Stimulated activated CD8-positive, alpha-beta memory T cell treated with anti-CD3 and anti-CD28 coated beads, Interleukin-7, amount 100 ng/mL, for 48 hours (primary cell): ENCODE measurements at places on chromosomes 7 and 10.

GRCh38 chr10:130440494-130440893, 304.3 kb downstream of the GLRX3 start:
- no peak for DNase-seq

DNA sequence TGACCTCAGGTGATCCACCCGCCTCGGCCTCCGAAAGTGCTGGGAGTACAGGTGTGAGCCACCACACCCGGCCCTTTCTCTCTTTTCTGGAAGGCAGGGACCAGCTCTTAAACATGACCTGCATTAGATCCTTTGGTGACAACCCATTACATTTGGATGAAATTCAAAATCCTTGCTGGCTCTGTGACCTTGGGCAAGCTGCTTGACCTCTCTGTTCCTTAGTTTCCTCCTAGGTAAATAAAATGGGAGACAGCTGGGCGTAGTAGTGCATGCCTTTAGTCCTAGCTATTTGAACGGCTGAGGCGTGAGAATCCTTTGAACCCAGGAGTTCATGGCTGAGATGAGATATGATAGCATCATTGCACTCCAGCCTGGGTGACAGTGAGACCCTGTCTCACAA, 23.7 kb downstream of the LDB1 start:
- DNase-seq, result no peak

DNA sequence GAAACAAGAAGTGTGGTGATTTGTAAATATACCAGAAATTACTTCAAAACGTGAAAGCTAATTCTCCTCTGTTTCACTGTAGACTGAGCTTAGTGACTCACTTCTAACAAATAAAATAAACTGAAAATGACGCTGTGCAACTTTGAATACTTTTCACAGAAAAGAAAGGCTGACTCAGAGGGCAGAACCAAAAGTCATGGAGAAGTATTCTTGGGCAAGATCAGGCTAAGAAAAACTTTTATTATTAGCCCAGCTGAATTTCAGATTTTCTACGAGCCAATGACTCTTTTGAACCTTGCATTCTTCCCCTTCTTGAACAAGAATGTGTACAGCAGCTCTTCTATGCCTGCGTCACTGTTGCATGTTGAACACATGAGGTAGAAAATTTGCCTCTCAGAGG, 527.3 kb upstream of the GHITM start:
- no peak for DNase-seq

DNA sequence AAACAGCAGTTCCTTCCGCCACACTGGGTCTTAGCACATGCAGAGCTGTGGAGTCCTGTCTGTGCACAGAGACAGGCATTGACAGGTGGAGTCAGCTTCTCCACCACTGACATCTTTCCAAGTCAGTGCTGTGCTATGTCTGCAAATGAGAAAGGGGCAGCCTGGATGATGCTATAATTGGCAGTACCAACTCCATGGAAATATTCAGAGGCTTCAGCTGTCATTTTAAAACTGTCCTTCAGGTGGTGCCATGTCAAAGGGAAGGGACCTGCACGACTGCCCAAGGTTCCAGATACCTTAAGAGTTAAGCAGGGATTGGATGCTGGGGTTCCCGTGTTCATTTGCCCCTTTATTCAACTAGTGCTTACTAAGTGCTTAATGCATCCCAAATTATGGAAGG, 258.0 kb upstream of the PRKCQ start:
- no peak for DNase-seq

- no peak for DNase-seq
Measured at GRCh38 chr10:78829565-78829964, 239.2 kb upstream of the ZMIZ1 start.

DNA sequence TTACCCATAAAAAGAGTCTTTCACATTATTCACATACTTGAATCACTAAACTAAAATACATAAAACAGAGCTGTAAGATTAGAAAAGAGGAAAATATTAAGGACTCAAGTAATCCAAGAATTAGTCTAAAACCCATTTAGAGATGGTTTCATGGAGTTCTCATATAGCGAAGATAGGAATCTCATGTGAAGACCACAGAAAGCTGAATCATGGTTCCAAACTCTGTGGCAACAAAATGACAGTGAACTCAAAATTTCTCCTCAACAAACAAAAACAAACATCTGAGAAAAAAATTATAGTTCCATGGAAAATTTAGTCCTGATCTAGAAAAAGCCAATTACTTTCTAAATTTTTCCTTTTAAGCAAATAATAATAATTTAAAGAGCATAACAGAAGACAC, 34.6 kb downstream of the BAZ1B start:
- DNase-seq, result no peak

- no peak for DNase-seq
Measured at GRCh38 chr7:30502470-30503251, 2.0 kb downstream of the GGCT start.

- DNase-seq, result no peak
Measured at GRCh38 chr10:42836771-42837468, 54.3 kb downstream of the BMS1 start.

DNA sequence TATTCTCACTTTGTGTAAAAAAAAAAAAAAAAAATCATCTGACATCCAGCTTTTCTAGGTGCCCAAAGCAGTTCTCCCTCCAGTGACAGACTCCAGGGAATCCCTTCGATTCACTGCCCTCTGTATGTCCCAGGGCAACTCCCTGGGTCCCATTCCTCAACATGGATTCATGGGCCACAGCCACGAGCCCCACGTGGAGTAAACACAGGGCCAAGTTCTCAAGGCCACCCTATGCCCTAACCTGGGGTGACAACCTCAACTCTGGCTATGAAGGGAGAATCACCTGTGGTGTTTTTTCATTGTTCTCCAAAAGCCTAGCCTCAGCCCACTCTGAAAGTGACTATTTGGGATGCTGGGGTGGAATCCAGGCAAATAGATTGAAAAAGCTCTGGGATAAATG, 3.4 kb downstream of the BNIP3 start:
- no peak for DNase-seq

- no peak for DNase-seq
Measured at GRCh38 chr10:100803492-100803891, 58.1 kb downstream of the PAX2 start.

DNA sequence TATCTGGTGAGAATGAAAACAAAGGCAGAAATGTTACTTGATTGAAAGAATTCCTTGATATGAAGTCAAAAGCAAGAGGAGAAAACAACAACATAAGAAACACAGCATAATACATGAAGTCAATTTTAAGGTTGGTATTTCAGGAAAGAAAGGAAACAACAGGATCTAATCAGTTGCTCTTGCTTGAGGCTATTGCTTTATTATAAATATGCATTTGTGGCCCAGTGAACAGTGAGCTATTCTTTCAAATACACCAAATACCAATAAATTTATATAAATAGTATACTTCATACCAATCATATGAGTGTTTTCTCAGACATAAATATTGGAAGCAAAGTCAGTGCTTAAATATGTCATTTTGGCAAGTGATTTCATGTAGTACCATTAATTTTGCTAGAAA, 806.6 kb downstream of the NXPH1 start:
- DNase-seq, result no peak

DNA sequence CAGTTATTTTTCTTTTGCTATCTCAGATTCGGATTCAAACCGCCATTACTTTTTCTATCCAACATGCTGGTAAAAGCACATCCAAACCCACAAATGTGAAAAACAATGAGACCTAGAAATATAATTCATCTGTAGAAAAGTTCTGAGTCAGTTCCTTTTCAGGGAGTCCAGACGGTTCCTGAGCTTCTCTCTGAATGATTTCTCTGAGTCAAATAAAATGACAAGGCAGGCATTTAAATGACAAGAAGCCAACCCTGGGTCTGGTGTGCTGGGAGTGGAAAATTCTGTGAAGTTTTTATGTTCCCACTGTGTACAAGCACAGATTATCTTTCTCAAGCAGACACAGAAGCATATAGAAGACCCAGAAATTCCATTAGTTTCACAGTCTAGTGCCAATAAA, 96.3 kb upstream of the ANKRD1 start:
- no peak for DNase-seq

- no peak for DNase-seq
Measured at GRCh38 chr7:36391436-36392198, 2.0 kb downstream of the ANLN start.

GRCh38 chr7:30977222-30977621, 13.5 kb downstream of the GHRHR start:
- no peak for DNase-seq

DNA sequence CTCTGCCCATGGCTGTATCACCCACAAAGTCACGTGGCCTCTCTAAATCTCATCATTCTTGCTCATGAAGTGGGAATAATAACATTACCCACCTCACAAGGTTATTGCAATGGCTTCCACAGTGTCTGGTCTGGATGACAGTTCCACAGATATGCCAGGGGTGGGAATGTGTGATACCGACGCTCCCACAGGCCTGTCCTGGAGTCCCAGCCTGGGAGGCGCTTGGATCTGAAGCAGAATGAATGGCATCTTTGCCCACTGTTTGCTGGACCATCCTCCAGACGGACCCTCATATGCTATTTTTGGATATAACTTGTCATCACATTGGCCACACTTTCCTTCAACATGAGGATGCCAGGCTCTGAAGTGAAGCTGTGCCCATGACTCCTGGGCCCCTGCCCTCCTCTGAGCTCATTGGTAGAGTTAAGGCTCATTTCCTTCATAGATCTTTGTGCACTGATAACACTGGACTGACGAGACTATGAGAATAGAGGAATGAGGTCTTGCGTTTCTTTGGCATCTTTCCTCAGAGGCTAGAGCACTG, 279.8 kb upstream of the ZNF32 start:
- DNase-seq, result no peak

DNA sequence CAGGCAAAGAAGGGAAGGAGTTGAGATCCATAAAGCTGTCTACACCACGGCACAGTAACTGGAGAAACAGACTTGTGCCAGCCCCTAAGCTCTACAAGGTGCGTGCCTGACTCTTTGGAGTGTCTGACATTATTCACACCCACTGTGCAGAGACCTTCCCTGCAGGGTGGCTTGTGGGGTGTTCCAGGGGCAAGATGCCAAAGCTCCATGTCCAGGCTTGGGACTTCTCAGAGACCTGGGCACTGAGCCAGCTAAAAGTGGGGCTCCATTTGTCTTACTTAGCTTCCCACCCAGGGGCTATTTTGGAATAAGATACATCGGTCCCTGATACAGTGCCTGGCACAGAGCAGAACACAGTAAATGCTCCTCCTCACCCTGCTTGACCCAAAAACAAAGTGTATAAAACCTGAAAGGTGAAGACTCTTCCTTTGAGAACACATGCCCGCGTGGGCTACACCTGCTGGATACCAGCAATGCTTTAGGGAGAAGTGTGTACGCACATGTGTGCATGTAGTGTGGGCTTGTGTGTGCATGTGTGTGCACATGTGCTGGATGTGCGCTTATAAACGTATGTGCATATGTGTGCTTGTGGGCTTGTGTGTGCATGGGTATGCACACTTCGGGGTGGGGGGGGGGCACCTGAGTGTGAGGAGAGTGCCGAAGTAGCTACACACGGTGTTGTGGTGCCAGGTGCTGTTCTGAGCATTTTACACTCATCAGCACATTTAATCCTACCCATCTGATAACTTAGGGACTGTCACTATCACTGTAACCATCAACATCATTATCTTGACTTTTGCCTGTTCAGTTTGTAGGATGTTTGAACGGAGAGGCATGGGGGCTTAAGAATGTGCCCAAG, 143.0 kb downstream of the ARHGAP22 start:
- no peak for DNase-seq

GRCh38 chr10:72704117-72704516, 12.2 kb downstream of the MCU start:
- no peak for DNase-seq

DNA sequence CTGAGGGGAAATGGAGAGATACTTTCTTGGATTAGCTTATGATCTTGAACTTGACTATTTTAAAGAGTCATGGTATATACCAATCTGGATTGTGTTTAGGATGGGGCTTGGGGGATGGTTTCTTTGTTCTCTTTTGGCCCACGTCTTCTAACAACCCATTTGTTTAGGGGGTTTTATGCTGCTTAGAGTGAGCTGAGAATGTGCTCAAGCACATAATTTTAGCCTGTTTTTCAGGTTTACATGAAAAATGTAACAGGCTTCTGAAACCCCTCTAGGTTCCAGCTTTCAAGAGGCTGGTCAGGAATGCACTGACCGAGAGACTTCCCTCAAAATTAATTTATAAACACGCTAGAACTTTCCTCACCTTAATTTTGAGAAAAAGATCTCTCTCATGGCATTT, 94.3 kb downstream of the AUTS2 start:
- DNase-seq, result no peak

- DNase-seq, result no peak
Measured at GRCh38 chr7:33452805-33453502, 323.6 kb downstream of the BBS9 start.

DNA sequence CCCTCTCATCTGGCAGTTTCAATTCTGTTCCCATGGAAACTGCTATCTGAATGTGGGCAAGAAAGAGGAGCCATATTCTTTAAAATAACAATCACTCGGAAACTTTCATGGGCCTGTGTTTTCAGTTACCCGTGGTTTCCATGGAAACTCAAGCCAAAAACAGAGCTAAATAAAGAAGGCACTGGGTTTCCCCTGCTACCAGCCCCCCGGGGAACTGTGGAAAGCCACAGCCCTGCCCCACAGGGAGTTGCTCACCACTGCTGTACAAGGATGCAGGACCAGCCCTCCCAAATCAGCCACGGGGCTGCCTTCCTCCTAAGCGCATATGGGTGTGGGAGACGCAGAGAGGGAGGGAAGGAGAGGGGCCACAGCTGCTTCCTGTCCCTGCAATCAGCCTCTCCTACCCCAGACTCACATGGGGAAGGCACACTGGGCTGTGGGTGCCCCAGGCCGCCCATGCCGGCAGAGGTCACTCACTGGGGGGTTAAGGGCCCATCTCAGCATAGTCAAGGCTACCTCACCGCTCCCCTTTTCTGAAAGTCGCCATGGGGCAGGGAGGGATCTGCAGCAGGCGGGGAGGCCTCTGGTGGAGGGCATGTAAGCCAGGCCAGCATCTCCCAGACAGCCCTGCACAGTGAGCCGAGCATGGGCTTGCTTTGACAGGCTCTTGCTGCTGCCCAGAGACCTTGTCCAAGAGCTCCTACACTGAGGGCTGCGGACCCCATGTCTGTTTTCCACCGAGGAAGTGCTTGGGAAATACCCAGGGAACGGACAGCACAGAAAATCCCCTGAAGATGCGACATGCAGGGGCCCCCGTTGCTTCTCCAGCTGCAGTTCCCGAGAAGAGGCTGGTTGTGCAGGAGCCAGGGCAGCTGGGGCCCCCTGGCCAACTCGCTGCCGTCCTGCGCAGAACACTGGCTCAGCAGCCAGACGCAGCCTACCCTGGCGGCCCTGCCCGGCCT, 157.3 kb upstream of the PPP2R2D start:
- DNase-seq, result no peak

- DNase-seq, result no peak
Measured at GRCh38 chr7:128775744-128776474, at the start of gene OPN1SW. OPN1SW (minus strand) TSS chr7:128775794; CDS start chr7:128775781, 13 bp downstream.

DNA sequence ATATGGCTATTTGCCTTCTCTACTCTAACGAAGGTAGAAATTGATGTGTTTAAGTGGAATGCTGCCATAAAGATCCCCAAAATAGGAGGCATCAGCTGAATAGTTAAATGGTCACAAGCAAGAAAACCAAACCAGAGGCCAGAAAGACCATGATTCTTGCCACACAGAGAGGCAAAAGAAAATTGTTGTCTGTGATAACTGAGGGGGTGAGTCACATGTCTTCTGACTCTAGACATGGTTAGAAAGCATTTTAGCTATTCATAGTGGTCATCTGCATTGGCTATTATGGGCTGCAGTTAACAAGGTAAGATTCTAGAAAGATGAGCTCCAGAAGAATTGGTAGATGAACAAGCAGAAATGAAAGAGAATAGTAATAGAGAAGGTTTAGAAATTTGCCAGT, 361.4 kb upstream of the NPSR1 start:
- DNase-seq, result no peak

- no peak for DNase-seq
Measured at GRCh38 chr10:130864961-130865818, 446.3 kb downstream of the TCERG1L start.
